ENCODE measurements at places on chromosomes 6 and 20.
A peak's percentile ranks its signal among the peaks of the same experiment; 100 is the strongest.

DNA sequence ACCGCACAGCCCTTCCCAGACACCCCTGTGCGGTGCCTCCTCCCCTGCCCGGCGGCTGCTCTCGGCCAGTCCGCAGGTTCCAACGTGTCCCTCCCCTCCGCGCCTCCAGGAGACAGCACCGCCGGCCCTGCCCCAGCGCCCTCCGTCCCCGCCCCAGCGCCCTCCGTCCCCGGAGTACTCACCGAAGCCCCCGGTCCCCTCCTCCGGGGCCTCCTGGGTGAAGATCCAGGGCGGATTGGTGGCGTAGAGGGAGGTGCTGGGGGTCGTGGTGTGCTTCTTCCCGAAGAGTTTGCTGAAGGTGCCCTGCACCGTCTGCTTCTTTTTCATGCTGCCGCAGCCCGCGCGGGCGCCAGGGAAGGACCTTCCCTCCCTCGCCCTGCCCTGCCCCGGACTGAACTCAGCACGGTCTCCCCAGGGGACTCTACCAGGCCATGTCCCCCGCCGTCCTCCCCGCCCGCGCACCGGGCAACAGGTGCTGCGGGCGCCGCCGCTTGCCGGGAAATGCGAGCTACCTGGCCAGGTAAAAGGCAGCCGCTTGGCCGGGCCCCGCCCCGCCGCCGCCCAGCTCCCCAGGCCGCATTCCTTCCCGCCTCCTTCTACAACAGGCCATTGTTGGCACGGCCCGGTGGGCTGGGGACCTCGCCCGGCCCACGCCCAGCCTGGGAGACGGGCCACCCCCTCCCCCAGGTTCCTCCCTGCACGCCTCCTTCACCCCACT, at the start of gene C6orf132:
Gene C6orf132, minus strand, starts transcription at position 503 of the 718 bp plus-strand sequence. Its CDS starts 176 bp downstream, at position 327.
- H3K36me3 ChIP-seq: no peaks in the 10 kb centered on the region
- H3K27ac ChIP-seq: no peak within 1 kb of the TSS
- peak within 1 kb of the TSS; percentile 3 for H3K4me3 ChIP-seq
- H3K4me1 ChIP-seq: peaks cover 14% of the 10 kb centered on the region
- H3K27me3 ChIP-seq: peaks cover 27% of the 10 kb centered on the region

GRCh38 chr6:42049116-42049809, 1.1 kb upstream of the TAF8 start:
- peaks cover 40% of the 10 kb centered on the region for H3K4me1 ChIP-seq
- peak overlapping the region; percentile 51 for H3K4me3 ChIP-seq
- no peak for DNase-seq
- peaks cover 3% of the 10 kb centered on the region for H3K36me3 ChIP-seq
- peaks cover 14% of the 10 kb centered on the region for H3K27me3 ChIP-seq

GRCh38 chr6:160088784-160089533, 32.7 kb upstream of the SLC22A1 start:
- H3K27ac ChIP-seq: no peak overlapping the region
- no peaks in the 10 kb centered on the region for H3K27me3 ChIP-seq
- H3K4me3 ChIP-seq: no peak overlapping the region
- peaks cover 8% of the 10 kb centered on the region for H3K4me1 ChIP-seq
- H3K36me3 ChIP-seq: peaks cover 72% of the 10 kb centered on the region

DNA sequence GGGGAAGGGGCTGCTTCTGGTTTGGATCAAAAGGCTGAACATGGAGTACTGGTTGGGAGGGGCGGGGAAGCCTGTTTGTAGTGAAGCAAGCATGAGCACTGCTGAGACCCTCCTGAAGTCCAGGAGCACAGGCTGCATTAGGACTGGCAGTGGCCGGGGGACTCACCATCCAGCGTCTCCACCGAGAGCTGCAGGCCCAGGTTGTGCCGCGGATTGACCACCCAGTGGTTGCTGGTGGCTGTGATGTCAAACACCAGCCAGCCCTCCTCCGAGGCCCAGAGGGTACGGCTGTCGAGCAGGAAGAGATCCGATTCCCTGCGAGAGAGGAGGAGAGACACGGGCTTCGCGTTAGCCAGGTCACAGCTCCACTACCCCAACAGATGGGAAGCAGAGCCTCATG, 64.1 kb downstream of the BMP7 start:
- no peak for DNase-seq
- H3K4me1 ChIP-seq: peaks cover 26% of the 10 kb centered on the region
- no peak overlapping the region for H3K4me3 ChIP-seq

- H3K36me3 ChIP-seq: peaks cover 26% of the 10 kb centered on the region
- H3K27me3 ChIP-seq: no peaks in the 10 kb centered on the region
- no peak overlapping the region for H3K4me3 ChIP-seq
- H3K4me1 ChIP-seq: no peaks in the 10 kb centered on the region
- DNase-seq: no peak
- no peak overlapping the region for H3K27ac ChIP-seq
These were observed 34.8 kb downstream of the PPP1R16B start for GRCh38 chr20:38840053-38840893.

DNA sequence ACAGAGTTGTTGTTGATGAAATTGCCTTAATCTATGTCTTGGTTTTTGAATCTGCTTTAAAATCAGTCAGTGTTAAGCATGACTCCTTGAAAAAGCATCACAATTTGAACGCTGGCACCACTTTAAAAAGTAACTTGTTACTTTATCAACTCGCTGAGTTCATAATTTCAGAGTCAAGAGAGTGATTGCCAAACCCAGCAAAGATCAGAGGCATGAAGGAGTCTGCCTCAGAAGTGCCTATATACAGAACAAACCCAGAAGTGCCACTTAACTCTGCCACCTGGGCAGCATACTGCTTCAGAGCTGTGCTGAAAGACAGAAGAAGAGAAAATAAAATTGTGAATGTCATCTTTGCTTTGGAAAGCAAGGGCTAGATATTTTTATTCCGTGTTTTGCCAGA, 73.6 kb upstream of the HCRTR2 start:
- no peak overlapping the region for H3K4me3 ChIP-seq
- H3K36me3 ChIP-seq: no peaks in the 10 kb centered on the region
- no peak for DNase-seq
- H3K27ac ChIP-seq: no peak overlapping the region
- H3K4me1 ChIP-seq: no peaks in the 10 kb centered on the region

DNA sequence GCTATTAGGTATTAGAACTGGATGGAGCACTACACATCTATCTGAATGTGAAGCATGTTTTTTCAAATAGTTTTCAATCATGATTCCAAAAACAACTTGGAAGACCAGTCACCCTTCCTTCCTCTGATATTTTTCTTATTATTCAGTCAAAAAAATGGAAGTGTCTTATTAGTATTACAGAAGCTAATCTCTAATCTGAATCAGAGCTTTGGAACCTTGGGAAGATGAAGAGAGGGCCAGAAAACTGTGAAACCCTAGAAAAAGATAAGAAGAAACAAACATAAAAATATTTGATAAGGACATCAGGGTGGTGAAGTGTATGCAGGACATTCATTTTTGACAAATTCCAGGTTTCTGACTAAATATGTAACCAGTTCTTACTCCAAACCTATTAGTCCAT, 166.3 kb upstream of the PRSS16 start:
- peaks cover 4% of the 10 kb centered on the region for H3K4me1 ChIP-seq
- H3K27me3 ChIP-seq: peaks cover 17% of the 10 kb centered on the region
- H3K36me3 ChIP-seq: no peaks in the 10 kb centered on the region
- H3K27ac ChIP-seq: no peak overlapping the region
- DNase-seq: no peak

DNA sequence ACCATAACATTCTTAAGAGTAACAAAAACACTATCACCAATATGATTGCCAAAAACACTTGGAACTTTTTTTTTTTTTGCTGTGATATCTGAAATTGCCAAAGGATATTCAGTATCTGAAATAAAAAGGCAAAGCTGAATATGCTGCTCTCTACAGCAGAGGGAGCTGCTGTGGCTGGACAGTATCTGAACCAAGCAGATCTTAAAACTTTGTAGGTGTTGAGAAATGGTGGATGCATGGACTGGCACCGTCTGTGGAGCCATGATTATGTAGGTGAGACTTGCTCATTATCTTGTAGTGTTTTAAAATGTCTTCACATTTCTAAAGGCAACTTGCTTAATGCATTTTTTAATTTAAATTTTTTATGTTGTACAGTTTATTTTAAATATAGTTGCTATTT, 9.2 kb downstream of the PDCD2 start:
- H3K27ac ChIP-seq: no peak overlapping the region
- H3K4me1 ChIP-seq: no peaks in the 10 kb centered on the region
- no peak overlapping the region for H3K4me3 ChIP-seq
- no peak for DNase-seq

GRCh38 chr6:157034436-157035230, 257.5 kb downstream of the ARID1B start:
- no peak overlapping the region for H3K4me3 ChIP-seq
- peak; percentile 53 for DNase-seq
- no peaks in the 10 kb centered on the region for H3K27me3 ChIP-seq
- H3K36me3 ChIP-seq: no peaks in the 10 kb centered on the region
- no peak overlapping the region for H3K27ac ChIP-seq
- peaks cover 11% of the 10 kb centered on the region for H3K4me1 ChIP-seq

DNA sequence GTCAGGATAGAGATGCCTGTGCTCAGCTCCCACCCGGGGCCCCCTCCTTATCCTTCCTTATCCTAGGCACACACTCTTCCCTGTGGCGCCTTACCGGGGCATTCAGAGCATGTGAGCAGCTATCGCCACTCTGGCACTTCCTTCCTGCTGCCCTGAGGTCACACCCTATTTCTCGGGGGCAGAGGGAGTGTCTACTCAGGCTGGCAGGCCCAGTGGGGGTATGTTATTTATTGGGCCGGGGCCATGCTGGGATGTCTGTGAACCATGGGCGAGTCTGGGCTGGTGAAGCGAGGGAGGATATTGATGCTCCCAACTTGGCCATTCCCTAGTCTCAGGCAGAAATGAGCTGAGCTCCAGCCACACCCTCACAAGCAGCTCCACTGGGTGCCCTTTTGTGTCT, 3.9 kb upstream of the LY6G6D start:
- H3K27me3 ChIP-seq: no peaks in the 10 kb centered on the region
- H3K4me3 ChIP-seq: no peak overlapping the region
- no peak for DNase-seq
- no peak overlapping the region for H3K27ac ChIP-seq

DNA sequence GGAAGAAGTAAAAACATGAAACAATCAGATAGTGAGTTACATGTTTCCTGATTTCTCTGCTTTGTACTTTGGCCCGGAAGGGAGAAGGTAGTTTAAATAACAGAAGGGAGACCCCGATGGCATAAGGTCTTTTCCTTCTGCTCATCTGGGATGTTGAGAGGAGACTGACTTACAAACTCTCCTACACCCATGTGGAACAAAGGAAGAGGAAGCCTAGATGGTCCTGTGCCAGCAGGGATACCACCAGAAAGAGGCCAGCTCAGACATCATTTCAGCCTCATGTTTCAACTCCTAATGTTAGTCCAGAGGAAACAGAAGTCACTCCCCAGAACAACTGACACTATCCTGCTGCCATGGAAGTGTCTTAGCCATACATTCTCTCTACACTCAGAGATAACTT, 250.7 kb upstream of the NOX3 start:
- no peak overlapping the region for H3K27ac ChIP-seq
- H3K4me1 ChIP-seq: no peaks in the 10 kb centered on the region
- no peaks in the 10 kb centered on the region for H3K36me3 ChIP-seq
- no peak for DNase-seq
- H3K4me3 ChIP-seq: no peak overlapping the region

DNA sequence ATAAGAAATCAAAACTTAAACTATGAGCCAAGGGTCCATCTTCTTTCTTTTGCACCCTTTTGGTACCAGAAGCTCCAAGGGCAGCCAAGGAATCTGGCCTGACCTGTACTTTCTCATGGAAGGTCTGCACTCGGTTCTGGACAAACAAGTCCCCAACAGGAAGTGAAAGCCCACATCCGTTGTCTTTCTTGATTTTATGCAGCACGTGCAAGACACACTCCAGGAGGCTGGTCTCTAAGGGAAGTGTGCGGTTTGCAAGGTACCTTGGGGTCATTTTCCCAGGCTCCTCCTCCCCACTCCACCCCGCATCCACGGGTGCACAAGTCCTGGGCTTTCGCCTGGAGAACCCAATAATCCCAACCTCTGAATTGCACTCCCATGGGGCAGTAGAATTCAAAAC, 101.9 kb downstream of the NFATC2 start:
- no peak overlapping the region for H3K4me3 ChIP-seq
- H3K27ac ChIP-seq: no peak overlapping the region
- no peaks in the 10 kb centered on the region for H3K27me3 ChIP-seq
- peaks cover 2% of the 10 kb centered on the region for H3K36me3 ChIP-seq
- DNase-seq: no peak

GRCh38 chr6:53095716-53096115, 30.5 kb downstream of the FBXO9 start:
- H3K27me3 ChIP-seq: no peaks in the 10 kb centered on the region
- peaks cover 34% of the 10 kb centered on the region for H3K36me3 ChIP-seq
- no peaks in the 10 kb centered on the region for H3K4me1 ChIP-seq
- no peak overlapping the region for H3K4me3 ChIP-seq
- no peak overlapping the region for H3K27ac ChIP-seq
- no peak for DNase-seq

GRCh38 chr6:18488004-18488403, 100.9 kb downstream of the RNF144B start:
- no peak overlapping the region for H3K27ac ChIP-seq

DNA sequence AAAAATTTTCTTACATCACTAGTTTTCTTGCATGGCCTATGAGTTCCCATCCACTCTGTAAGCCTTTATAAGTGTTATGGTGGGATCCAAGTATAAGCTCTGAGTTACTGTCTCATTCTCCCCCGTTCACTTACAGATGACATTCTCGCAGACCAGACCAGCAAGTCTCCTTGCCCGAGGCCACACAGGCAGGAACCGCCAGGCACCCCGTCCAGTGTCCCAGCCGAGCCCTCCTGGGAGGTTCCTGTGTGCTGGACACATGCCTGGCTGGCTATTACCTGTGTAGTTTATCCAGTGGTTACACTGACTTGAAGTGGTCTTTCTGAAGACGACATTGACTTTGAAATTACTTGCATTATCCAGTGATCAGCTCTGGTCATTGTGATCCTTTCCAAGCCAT, 234.8 kb upstream of the QKI start:
- H3K4me3 ChIP-seq: no peak overlapping the region
- no peak overlapping the region for H3K27ac ChIP-seq
- H3K36me3 ChIP-seq: no peaks in the 10 kb centered on the region
- H3K27me3 ChIP-seq: no peaks in the 10 kb centered on the region

GRCh38 chr6:134850721-134851305, 99.1 kb downstream of the ALDH8A1 start:
- H3K4me1 ChIP-seq: no peaks in the 10 kb centered on the region
- peak; percentile 45 for DNase-seq
- H3K27ac ChIP-seq: peak overlapping the region; percentile 58
- no peaks in the 10 kb centered on the region for H3K27me3 ChIP-seq
- no peak overlapping the region for H3K4me3 ChIP-seq

DNA sequence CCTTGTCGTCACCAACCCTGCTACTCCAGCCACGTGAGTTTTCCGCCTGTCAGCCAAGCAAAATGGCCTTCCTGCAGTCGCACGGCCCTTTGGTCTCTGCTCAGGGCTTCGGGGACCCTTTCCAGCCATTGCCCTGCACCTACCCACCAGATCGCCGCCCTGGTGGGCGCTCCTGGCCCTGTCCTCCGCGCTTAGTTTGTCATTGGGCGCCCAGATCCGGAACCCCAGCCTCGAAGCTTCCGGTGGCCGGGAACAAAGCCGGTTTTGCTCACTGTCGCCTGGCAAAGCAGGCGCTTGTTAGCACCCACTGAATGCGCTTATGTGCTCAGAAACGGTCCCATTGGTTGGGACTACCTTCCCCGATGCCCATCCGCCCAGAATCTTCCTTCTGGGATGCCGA, 536 bp downstream of the ZFP57 start:
- no peak overlapping the region for H3K27ac ChIP-seq
- no peaks in the 10 kb centered on the region for H3K4me1 ChIP-seq
- DNase-seq: no peak
- H3K27me3 ChIP-seq: no peaks in the 10 kb centered on the region
- H3K4me3 ChIP-seq: no peak overlapping the region

Data from spinal cord (tissue), 10 donors.